ENCODE measurements at places on chromosomes 12 and 14. TPM values are rescaled to one million over a fixed set of nuclear protein-coding genes. Genes with fewer than 3 reads are reported as not detected.

The HSP90B1 gene
- 822 TPM for total RNA-seq

The CISTR gene
- total RNA-seq, result not detected

The ZNF891 gene
- 0.69 TPM for total RNA-seq

The CYP46A1 gene
- 0.34 TPM for total RNA-seq

The CCDC198 gene
- total RNA-seq, result not detected

The ASCL1 gene
- total RNA-seq, result not detected

The AQP2 gene
- total RNA-seq, result not detected

The TEX52 gene
- total RNA-seq, result not detected

The DGKA gene
- total RNA-seq, result 6.3 TPM

The ADAMTS20 gene
- not detected for total RNA-seq

The CCDC92 gene
- 4.0 TPM for total RNA-seq

The TAS2R8 gene
- total RNA-seq, result not detected

The PHC1 gene
- total RNA-seq, result 28.0 TPM

The KRT77 gene
- total RNA-seq, result not detected

The MUCL1 gene
- not detected for total RNA-seq

The PAH gene
- total RNA-seq, result not detected

The CMKLR1 gene
- not detected for total RNA-seq

The HVCN1 gene
- total RNA-seq, result 0.34 TPM

The HAL gene
- under 0.01 TPM for total RNA-seq

The DRAM1 gene
- total RNA-seq, result 33.8 TPM

The KRT3 gene
- not detected for total RNA-seq

The PTGR2 gene
- 2.7 TPM for total RNA-seq

The CELA1 gene
- not detected for total RNA-seq

The CLMN gene
- total RNA-seq, result 5.7 TPM

The SIX1 gene
- not detected for total RNA-seq

The SERPINA10 gene
- total RNA-seq, result not detected

The NPFF gene
- not detected for total RNA-seq

The TAS2R31 gene
- total RNA-seq, result 3.3 TPM

The SALL2 gene
- total RNA-seq, result 1.7 TPM

The B4GALNT1 gene
- 1.9 TPM for total RNA-seq

The CLEC12A gene
- not detected for total RNA-seq

The RNFT2 gene
- total RNA-seq, result 11.0 TPM

The MORN3 gene
- total RNA-seq, result not detected

The MFAP5 gene
- 1.1 TPM for total RNA-seq
